Occipital lobe (tissue), 3 donors: ENCODE measurements at places on chromosomes 4 and X. TPM values are rescaled to one million over a fixed set of nuclear protein-coding genes. Genes with fewer than 3 reads are reported as not detected.

GRCh38 chr4:100569196-100569595 is 51.4 kb upstream of the EMCN start:
- no peak for DNase-seq

GRCh38 chr4:95728145-95728544 is 111.7 kb upstream of the PDHA2 start:
- no peak for DNase-seq

GRCh38 chrX:94107981-94108380 is 434.0 kb downstream of the FAM133A start:
- DNase-seq = no peak

GRCh38 chr4:176549161-176549865 is 229.5 kb downstream of the SPCS3 start:
- DNase-seq = no peak

FGG gene
- 3.1 TPM for total RNA-seq

ATP10D gene
- total RNA-seq = 11.2 TPM
